Activated T-cell treated with anti-CD3 and anti-CD28 coated beads for 1 hour (primary cell): ENCODE measurements at places on chromosomes 16 and 17.

GRCh38 chr17:48641541-48642058 lies 15.4 kb upstream of the HOXB9 start:
- DNase-seq = no peak

- no peak for DNase-seq
Measured at GRCh38 chr17:39739885-39740356, 2.2 kb downstream of the GRB7 start.

- no peak for DNase-seq
Measured at GRCh38 chr17:38879878-38880665, 10.2 kb downstream of the LASP1 start.

DNA sequence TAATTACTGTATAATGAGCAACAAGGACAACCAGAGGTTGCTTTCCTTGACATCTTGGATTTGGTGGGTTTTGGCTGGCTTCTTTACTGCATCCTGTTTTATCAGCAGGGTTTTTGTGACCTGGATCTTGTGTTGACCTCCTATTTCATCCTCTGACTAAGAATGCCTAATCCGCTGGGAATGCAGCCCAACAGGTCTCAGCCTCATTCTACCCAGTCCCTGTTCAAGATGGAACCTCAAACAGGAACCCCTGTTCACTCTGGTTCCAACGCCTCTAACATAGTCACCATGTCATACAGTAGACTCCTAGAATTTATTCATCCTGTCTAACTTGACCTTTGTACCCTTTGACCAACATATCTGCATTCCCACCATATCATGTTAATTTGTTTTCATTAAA lies 183.8 kb upstream of the SOX9 start:
- no peak for DNase-seq

GRCh38 chr17:13885953-13886889 lies 183.1 kb upstream of the COX10 start:
- no peak for DNase-seq

DNA sequence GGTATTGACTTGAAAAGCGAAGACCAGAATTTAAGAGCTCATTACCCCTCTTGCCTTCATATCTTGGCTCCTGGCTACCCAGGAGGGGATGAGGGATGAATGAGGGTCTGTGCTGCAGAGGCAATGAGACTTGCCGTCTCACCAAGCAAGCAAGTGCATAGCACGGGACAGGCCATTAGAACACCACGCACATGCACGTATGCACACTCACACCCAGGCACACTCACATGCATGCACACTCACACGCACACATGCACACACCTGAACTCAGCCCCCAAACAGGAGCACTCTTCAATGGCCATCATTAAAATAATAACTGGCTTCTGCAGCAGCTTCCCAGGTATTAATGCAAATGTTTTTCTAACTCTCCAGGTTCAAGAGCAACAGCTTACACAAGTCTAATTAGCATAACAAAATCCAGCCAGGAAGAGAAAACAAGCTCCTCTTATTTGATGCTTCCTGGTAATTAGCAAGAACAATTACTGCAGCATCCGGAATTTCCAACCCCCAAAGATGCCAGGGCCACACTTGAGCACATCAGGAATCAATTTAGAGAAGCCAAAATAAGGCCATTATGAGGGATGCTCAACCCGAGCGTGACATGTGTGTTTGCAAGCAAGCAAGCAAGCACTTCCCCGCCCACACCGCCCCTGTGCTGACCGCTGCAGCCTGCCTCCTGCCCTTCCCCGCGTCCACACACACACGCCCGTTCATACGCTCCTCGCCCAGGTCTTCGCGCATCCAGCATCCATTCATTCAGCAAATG lies 171.6 kb upstream of the TNRC6C start:
- DNase-seq = no peak

GRCh38 chr17:44110011-44110686 lies 13.3 kb downstream of the HDAC5 start:
- no peak for DNase-seq

DNA sequence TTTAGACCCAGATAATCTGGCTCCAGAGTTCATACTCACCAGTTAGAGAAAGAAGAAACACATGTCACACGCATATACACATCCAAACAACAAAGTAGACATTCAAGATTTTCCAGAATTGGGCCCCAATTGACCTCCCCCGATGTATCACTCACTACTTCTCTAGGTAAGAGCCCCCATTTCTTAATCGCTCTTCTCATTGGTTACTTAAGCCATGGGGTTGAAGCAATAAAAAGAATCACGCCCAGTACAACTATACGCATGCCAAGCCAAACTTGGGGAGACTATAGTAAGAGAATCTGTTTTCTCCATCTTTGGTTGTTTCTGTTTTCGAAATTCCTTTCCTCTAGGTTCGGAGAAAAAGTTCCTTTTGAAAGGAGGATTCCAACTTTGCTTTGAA lies 565 bp downstream of the DDX52 start:
- no peak for DNase-seq

DNA sequence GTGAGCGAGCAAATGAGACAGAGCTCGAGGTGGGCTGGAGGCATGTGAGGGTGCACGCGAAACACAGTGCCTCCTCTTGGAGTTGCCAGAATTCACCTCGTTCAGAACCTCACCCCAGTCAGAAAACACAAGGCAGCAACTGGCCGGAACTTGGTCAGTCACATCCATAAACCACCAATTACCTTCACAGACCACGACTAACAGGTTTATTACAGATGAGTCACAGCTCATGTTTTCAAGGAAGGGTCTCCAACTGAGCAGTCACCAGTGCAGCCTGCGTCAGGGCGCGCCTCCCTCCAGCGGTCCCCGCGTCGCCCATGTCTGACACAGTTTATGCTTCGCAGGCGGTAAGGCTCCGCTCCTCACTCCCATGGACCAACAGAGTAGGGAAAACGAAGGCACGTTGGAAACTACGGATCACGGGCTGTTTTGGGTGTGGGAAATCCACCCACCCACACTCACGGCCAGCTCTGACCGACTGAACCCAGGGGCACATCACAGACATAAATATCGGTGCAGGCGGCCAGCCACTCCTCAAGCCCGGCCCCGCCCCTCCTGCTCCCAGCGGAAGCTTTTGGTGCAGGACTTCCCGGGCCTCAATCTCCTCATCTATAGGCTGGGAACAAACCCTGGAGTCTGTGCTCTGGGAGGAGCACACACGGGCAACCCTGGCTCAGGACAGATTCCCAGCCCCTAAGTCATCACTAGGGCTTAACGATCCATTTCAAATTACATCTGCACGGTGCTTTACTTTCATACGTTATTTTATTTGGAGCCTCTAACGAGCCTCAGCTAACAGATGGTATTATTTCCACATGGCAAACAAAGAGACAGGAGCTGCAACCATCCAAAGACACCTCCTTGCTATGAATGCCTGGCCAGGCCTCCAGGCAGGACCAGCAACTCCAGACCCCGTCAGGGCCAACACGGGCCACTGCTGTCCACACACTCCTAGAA lies 126.3 kb downstream of the ZNF778 start:
- DNase-seq = no peak

- DNase-seq = no peak
Measured at GRCh38 chr17:59154292-59154720, 680 bp downstream of the SKA2 start.

- DNase-seq = no peak
Measured at GRCh38 chr17:64166876-64167275, 36.9 kb upstream of the ERN1 start.

DNA sequence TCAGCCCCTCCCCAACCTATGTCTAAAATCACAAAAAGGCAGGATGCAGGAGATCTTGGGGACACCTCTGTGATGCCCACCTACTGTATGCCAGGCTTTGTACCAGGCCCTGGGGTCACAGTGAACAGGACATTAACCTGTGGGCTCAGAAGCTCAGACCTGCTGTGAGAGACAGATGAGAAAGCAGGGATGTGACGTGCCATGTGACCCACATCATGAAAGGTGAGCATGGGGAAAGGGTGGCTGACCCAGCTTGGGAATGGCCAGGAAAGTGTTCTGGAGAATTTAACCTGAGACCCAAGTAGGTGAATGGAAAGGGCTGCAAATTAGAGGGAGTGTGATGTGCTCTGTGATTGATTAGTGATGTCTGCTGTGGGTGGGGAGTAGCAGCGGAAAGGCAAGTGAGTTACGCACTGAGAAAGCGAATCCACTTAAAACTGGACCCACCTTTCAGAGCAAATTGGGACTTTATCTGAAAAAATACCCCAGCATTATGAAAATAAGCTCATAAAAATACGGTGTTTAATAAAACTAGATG lies 132.2 kb downstream of the IRF8 start:
- no peak for DNase-seq

DNA sequence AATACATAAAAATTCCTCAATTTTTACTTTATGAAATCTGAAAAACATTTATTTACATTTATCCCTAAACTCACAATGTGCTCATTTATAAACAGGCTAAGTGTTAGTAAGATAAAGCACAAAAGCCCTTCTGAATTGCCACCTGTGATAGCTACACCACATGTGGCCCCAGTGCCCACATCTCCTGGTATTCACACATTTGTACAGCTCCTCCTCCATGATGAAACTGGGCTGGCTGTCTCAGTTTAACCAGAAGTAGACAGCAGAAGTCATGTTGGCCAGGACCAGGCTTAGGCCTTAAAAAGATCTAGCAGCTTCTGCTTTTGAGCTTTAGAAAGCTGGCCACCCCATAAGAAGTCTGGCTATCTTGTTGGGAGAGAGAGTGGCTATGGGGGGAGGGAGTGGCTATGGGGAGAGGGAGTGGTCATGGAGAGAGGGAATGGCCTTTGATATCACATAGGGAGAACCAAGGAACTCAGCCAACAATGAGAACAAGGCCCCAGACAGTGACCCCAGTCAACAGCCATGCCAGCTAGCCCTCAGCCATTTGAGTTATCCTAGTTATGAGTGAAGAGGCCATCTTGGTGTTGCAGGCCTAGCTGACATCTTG lies 47.4 kb downstream of the CEP95 start:
- DNase-seq = no peak

GRCh38 chr16:49854796-49855203 lies 1.1 kb downstream of the ZNF423 start:
- DNase-seq = no peak

- no peak for DNase-seq
Measured at GRCh38 chr17:61155590-61156237, 243.9 kb upstream of the TBX2 start.

DNA sequence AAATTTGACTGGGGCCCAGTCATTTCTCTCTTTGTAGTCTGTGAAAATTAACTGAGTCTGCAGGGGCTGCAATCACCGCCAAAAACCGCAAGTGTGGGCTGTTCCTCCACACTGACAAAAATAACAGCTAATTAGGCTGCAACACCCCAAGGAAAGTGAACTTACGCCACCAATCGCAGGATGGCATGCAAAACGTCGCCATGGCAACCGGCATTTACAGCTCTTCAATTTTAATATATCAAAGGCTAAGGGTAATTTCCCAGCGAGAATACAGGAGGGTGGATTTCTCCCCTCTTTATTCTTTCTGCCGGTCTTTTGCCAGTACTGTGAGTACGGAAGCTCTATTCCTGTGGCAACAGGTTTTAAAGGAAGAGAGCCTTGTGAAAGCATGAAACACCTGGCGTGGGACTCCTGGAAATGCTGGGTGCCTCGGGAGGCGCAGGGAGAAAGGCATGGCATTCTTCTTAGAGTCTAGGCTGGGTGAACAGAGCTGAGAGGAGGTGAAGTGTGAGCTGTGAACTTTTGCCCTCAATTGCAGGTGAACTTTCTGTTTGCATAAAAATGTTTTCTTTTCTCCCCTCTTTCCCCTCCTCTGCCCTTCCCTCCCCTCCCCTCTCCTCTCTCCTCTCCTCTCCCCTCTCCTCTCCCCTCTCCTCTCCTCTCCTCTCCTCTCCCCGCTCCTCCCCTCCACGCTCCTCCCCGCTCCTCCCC lies 399.7 kb downstream of the XYLT1 start:
- peak; percentile 68 for DNase-seq

- no peak for DNase-seq
Measured at GRCh38 chr16:53895433-53895832, 191.5 kb downstream of the FTO start.

GRCh38 chr17:19295473-19296135 lies 58.4 kb downstream of the EPN2 start:
- no peak for DNase-seq

GRCh38 chr17:70848785-70849184 lies 679.5 kb downstream of the KCNJ2 start:
- DNase-seq = no peak

DNA sequence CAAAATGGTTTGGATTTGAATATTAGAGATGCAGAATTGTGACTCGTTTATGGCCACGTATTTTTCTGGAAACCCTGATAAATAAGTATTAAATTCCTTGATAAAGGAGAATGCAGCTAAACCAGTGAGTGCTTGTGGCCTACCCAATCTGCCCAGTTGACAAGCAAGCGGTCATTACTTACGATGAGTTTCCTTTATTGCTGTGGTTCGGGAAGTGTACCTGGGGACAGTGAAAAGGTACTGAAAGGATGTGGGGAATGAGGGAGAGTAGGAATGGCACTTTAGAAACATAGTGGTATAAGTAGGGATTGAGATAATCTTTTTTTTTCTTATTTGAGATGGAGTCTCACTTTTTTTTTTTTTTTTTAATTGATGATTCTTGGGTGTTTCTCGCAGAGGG lies 33.8 kb downstream of the RBBP6 start:
- no peak for DNase-seq

- no peak for DNase-seq
Measured at GRCh38 chr17:32912218-32912897, 15.6 kb upstream of the TMEM98 start.

DNA sequence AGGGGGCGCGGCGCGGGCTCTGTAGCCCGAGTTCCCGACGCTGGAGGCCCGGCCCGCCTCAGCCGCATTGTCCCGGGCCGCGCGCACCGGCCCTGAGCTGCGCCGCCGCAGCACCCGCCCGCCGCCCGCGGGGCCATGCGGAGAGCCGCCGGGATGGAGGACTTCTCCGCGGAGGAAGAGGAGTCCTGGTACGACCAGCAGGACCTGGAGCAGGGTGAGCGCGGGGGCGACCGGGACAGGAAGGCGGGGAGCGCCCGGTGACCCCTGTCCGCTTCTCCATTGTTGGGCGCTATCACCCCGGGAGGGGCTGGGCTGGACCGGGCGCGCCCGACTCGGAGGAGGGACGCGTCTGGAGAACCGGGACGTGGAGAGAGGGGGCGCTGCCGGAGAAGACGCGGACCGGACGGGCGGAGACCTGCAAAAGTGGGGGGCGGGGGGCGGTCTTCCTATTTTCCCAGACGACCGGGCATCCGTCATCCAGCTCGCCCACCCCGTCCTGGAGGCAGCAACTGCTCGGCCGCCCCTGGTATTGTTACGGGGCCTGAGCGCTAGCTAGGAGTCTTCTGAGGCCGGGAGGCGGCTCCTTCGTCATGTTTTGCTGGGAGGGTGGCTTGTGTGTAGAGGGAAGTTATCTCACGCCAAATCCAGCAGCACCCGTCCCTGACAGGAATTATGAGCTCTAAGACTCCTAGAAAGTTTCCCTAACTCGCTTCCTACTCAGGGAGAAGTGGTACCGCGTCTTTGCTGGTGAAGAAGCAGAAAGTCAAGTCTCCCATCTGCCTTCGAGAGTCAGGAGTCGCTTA lies 678 bp downstream of the CDR2L start:
- DNase-seq = no peak
